ENCODE measurements at places on chromosomes 5 and 9.

- DNase-seq, result no peak
These were observed 57.7 kb upstream of the RNU6ATAC start for GRCh38 chr9:134222018-134222573.

- no peak for DNase-seq
These were observed 15.6 kb upstream of the SLC6A19 start for GRCh38 chr5:1185629-1186350.

DNA sequence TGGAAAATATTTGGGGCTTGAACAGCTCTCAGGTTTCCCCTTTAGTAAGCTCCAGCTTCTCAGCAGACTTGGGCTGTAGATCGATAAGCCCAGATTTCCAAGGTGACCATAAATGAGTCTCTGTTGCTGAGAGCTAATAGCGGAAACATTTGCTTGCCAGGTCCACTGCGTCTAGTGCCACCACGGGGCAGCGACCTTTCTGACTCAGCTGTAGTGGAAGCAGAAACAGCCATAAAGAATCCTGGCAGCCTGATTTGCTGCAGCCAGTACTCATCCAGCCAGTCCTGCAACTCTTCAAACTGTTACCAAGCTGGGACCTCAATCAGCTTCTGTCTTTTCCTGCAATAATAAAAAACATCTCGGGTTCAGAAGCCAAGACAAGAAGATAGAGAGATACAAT lies 241.7 kb downstream of the DOCK8 start:
- no peak for DNase-seq

DNA sequence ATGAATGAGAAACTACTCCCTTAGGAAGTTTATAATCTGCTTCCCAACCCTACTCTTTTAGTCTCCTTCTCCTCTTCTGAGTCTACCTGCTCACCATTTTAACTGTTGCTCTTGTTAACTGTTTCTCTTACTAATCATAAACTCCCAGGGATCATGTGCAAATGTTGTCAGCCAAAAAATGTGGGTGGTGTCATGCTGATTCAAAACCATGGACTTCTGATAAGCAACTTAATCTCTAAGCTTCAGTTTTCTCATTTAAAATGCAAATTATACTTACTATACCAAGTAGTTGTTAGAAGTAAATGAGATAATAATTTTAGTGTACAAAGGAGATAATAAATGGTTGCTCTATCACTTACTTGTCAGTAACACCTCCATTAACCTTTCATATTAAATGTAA lies 45.9 kb upstream of the TLX3 start:
- no peak for DNase-seq

- DNase-seq, result no peak
These were observed 146.9 kb downstream of the KIAA0825 start for GRCh38 chr5:94471521-94471920.

DNA sequence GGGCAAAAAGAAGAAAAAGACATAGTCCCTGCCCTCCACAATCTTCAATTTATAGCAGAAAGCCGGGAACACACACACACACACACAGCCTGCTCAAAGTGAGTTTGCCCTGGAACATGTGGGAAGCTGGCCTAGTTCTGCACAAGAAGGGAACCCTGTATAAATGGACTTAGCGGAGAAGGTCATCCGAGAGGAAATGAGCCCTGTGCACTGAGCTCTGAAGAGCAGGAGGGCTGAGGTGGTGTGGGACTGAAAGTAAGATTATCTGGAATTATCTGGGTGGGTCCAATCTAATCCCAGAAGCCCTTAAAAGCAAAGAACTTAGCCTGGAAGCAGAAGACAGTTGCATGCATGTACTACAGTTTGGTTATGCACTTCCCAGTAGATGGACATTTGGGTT lies 90.0 kb upstream of the CTSV start:
- no peak for DNase-seq

DNA sequence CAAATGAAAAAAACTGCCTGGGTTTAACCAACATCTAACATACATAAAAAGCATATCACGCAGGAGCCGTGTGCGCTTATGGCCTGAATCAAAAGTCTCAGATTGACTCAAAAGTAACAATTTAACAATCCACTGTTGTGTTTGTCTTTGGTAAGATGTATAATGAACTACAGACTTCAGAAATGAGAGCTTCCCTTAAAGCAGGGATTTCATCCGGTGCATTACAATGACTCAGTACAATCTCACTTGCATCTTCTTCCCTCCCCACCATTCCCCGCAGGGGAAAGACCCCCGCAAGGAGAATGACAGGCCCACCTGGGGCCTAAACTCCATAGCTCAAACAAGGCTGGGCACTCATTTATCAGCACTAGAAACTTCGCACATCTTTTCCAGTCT lies 1.4 kb downstream of the ZFR start:
- peak; percentile 33 for DNase-seq

DNA sequence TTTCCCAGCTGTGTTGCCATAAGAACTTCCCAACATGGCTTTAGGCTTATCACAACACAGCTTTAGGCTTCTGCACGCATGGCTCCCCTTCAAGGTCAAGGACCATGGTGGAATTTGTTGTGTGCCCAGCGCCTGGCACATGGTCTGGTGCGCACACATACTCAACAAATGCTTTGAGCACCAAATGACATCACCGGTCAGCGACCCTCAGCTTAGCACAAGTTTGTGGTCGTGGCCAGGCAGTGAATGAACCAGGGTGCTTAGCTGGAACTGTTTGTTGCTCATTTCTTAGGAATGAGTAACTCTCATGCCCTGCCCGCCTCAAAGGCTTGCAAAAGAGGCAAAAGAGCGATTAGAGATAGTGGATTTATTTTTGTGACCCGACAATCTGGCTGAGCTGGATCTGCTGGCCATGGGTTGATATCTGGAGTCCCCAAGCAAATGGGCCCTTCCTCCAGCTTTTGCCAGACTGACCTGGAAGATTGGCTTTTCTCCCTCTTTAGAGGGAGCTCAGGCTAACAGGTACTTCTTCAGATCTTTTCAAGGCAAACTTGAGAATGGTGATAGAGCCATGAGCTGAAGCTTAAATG lies 58.9 kb downstream of the DAP start:
- DNase-seq, result peak; percentile 13

GRCh38 chr9:134783699-134784039 lies 96.9 kb upstream of the FCN2 start:
- no peak for DNase-seq

DNA sequence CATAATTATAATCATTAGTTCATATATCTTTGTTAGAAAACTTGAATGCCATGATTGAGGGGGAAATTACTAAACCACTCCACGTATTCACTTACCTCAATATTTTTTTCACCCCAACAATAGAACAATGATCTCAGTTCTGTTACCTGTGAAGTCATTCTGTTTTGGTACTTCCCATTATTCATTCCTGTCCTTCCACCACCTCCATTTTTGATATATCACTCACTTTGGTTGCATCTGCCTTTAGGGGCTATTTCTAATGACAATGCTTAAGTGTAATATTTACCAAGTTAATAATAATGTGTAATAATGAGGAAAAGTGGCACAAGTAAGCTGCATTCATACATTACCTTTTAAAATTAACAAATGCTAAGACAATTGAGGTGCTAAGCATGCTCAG lies 218.4 kb downstream of the SPATA31D1 start:
- DNase-seq, result no peak

DNA sequence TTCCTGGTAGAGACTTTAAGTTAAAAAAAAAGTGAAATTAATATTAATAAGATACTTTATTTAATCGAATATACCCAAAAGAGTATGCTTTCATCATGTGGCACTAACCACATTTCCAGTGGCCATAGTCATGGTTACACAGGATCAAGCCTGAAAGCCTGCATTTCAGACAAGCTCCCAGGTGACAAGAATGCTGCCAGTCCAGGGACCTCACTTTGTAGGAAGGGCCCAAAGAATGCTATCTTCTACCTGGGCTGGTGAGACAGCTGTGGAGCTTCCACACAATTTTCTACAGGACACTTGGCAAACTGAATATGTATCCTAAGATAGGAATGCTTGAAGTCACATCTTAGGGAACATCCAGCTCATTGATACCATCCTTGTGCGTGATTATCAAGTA lies 203.8 kb downstream of the AUH start:
- no peak for DNase-seq

- DNase-seq, result no peak
These were observed 60.9 kb downstream of the RAI14 start for GRCh38 chr5:34716986-34717385.

DNA sequence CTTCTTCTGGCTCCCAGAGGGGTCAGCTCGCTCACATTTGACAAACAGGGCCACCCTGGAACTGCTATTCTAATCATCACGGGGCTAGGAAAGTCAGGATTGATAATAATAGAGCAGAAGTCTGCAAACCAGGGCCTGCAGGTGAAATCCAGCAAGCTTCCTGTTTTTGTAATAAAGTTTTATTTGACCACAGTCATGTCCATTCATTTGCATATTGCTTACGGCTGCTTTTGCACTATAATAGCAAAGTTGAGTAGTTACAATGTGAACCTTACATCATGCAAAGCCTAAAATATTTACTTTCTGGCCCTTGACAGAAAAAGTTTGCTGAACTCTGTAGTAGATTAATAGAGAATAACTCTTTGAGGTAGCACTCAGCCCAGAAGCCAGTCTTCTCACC lies 63.2 kb upstream of the CTXN3 start:
- DNase-seq, result no peak

- DNase-seq, result no peak
These were observed 15.2 kb upstream of the ZCCHC9 start for GRCh38 chr5:81286059-81286617.

DNA sequence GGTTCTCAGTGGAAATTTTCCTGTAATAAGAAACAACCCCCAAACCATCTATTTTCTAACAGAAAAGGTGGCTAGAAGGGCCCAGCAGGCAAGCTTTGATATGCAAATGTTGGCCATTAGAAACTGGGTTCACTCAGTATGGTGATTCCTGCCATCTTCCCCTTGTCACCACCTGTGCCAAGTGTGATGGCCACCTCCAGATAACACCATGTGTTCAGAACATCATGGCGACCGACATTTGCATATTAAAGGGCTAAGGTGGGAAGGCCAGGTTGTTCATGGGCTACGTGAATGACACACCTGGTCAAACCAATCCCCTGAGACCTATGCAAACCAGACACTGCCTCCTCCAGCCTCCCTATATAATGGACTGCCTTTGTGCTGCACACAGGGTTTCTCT lies 20.4 kb downstream of the FOXE1 start:
- DNase-seq, result no peak

DNA sequence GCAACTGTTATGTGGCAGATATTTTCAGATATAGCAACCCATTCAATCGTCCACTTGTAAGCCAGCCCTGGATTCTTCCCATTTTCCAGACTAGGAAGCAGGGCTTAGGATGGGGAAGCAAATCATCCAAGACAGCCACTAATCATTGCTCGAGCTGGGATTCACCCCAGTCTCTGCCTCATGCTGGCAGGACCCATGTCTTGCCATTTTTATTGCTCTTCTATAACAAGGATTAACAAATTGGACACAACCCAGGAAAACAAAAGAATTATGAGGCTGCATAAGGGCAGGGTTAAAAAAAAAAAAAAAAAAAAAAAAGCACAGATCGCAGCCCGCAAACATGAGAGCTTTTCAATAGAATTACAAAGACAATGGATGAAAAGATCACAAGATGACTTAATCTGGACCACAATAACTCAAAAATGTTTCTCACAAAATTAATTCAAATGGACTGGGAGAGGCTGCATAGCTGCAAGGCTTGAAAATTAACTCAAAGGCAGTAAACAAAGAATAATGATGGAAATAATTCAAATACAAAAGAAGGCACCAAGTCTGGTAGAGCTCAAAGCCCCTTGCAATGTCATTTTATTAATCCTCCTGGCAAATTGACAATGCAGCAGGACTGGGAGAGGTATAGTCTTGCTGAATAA lies 40.7 kb downstream of the ASTN2 start:
- DNase-seq, result no peak

DNA sequence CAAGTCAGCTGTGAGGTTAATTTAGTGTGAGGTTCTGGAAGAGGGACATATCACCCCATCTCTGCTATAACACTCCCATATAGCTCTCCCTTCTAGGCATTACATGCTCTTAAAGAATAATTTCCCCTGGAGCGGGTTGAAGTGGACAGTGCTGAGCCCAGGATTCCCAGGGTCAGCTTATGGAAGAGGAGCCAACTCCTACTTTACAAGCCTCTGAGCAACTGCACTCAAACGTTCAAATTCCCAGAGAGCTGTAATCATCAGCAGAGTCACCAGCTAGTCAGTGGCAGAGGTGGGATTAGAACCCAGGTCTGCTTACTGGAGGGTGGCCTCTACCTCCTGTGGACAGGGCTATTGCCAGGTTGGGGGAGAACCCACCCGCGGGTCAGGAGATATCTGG lies 1.4 kb downstream of the NEURL1B start:
- DNase-seq, result no peak

GRCh38 chr9:91655215-91655614 lies 231.6 kb upstream of the NFIL3 start:
- no peak for DNase-seq

DNA sequence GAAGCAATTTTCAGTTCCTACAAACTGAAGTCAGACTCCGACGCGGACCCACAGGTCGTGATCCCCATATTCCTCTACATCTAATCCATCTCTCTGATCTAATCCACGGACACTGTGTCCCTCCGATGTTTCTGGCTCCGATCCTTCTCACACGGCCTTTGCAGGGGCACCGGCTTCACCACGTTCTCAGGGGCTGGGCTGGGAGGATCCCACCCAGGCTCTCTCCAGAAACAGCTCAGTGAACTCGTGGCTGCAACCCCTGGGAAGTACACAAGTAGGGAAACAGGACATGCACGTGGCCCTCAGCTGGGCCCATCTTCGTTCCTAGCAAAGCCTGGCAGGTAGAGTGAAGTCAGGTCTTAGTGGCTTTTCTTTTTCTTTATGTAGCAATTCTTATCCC lies 49.1 kb upstream of the OLFM1 start:
- DNase-seq, result no peak

GRCh38 chr9:33227008-33227398 lies 13.0 kb upstream of the SPINK4 start:
- peak; percentile 89 for DNase-seq

- DNase-seq, result no peak
These were observed 100.5 kb upstream of the SNX2 start for GRCh38 chr5:122674385-122674784.

DNA sequence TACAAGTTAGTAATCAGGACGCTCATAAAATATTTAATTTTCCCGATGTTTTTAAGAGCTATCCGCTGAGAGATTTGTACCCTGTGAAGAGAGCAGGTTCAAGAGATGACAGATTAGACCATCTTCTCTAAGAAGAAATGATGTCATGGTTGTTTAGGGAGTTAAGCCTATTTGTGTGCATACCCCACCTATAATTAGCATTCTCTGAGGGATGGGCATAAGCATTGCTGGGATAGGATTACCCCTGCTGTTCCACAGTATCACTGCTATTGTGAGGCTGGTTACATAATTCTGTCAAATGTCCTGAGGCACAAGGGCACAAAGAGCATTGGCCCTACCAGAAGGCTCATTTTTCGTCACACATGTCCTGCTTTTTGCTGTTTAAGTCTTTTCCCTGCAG lies 687.0 kb downstream of the CETN3 start:
- DNase-seq, result no peak

- DNase-seq, result no peak
These were observed 132.9 kb downstream of the ROR2 start for GRCh38 chr9:91817106-91817492.

DNA sequence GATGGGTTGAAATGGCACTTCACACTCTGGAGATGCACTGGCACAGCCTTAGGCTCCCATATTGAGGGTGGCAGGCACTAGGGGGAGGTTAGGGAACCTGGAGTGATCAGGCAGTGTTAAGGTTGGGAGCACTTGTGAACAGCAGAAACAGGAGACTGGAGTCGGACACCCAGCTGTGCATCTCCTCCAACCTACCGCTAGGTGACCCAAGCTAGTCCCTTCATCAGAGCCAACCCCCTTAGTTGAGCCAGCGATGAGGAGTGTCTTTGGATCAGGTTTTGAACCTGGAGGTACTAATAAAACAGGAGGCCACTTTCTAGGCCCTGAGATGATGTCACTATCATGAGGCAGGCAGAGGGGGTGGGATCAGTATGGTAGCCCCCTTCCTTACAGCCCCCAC lies 1.7 kb downstream of the ACTL7B start:
- no peak for DNase-seq
